Sigmoid colon (tissue), 7 donors: ENCODE measurements at places on chromosomes 2 and 18. TPM values are rescaled to one million over a fixed set of nuclear protein-coding genes. Genes with fewer than 3 reads are reported as not detected.

The ZNF407 gene
- total RNA-seq: 17.8 TPM

The LRP2 gene
- total RNA-seq: not detected

The IL36G gene
- not detected for total RNA-seq

The FEV gene
- not detected for total RNA-seq

The ALK gene
- total RNA-seq: 1.5 TPM

The NTSR2 gene
- not detected for total RNA-seq

The TSPYL6 gene
- not detected for total RNA-seq

The ZNF385B gene
- 5.6 TPM for total RNA-seq

The MGAT5 gene
- 28.9 TPM for total RNA-seq

The POTEC gene
- total RNA-seq: not detected

The ASB3 gene
- total RNA-seq: 14.4 TPM

The IL36B gene
- not detected for total RNA-seq
